ENCODE measurements at places on chromosomes 1 and 21.
A peak's percentile ranks its signal among the peaks of the same experiment; 100 is the strongest.

GRCh38 chr1:234598974-234599616 is 10.9 kb downstream of the IRF2BP2 start:
- peak; percentile 59 for DNase-seq

DNA sequence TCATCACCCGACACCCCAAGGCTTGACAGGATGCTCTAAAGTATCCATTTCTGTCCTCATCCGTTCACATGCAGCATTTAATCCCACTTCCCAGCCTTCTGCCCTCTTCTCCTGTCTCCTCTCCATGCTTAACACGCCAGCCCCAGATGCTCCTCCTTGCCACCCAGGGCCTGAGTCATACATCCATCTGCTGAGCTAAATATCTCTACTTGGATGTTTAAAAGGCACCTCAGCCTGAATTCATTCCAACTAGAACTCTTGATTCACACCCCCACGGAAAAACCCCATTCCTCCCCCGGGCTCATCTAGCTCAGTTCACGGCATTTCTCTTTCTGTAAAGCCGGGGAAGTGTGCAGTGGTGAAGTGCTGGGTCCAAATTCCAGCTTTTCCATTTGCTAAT is 27.7 kb downstream of the TEX35 start:
- no peak for DNase-seq

GRCh38 chr1:167776616-167777268 is 55.0 kb downstream of the MPZL1 start:
- no peak for DNase-seq

DNA sequence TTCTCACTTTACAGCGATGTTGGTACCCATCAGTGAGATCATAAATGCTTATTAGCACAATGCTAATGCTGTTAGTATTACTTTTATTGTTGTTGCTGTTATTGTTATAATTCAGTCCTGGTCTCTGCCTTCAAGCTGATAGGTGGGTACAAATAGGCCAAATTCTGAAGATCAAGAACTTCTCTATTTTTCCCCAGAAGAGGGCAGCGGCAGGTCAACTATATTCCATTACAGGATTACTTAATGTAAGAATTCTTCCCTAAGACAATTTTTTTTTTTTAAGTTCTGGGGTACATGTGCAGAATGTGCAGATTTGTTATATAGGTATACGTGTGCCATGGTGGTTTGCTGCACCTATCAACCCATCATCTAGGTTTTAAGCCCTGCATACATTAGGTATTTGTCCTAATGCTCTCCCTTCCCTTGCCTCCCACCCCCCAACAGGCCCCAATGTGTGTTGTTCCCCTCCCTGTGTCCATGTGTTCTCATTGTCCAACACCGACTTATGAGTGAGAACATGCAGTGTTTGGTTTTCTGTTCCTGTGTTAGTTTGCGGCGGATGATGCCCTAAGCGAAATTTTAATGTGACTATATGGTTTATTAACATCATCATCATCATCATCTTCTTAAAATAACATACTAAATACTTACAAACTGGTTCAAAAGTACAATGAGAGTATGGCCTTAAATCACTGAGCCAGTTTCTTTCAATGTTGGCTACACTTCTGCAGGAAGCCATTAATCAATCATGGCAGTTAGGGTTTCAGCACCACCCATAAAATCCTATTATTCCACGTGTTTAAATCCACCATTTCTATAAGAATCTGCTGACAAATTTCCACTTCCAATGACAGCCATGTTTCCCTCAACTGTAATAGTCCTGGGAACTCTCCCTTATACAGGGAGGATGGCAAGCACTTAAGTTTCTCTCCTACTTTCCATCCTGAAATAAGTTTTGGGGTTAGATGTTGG is 19.2 kb downstream of the SLC19A2 start:
- DNase-seq, result peak; percentile 40

- DNase-seq, result no peak
These were observed 127.7 kb downstream of the S1PR1 start for GRCh38 chr1:101364370-101365120.

GRCh38 chr1:9024837-9025236 is 1.4 kb downstream of the SLC2A7 start:
- no peak for DNase-seq

- DNase-seq, result no peak
These were observed 463.2 kb upstream of the RUNX1 start for GRCh38 chr21:35512346-35512745.

DNA sequence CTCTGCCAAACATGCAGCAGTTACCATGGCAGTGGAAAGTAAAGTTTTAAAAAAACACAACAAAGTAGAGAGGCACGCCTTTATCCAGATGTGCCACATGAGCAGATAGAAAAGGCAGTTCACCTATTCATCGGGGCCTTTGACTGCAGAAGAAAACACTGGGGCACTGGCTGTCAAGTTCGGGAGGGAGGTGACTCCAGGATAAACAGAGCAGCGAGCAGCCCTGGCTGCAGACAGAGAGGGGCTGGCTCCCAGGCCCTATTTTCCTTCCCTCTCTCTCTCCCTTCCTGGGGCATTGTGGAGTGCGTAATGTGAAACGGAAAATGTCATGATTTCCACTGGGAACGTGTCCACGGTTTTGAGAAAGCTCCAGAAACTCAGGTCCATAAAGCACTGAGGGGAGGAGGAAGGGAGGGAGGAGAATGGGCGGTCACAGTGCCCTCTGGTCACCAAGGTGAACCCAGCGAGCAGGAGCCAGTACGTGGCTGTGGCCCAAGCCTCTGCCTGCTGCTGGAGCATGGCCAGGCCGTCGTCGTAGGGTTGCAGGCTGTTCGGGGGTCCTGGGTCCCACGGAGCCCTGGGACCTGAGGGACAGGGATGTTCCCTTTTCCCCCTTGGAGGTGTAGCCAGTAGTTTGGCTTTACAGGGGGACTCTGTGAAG is 114.7 kb upstream of the IRF2BP2 start:
- no peak for DNase-seq

GRCh38 chr21:17542371-17543011 is 29.6 kb downstream of the CXADR start:
- DNase-seq, result peak; percentile 50

DNA sequence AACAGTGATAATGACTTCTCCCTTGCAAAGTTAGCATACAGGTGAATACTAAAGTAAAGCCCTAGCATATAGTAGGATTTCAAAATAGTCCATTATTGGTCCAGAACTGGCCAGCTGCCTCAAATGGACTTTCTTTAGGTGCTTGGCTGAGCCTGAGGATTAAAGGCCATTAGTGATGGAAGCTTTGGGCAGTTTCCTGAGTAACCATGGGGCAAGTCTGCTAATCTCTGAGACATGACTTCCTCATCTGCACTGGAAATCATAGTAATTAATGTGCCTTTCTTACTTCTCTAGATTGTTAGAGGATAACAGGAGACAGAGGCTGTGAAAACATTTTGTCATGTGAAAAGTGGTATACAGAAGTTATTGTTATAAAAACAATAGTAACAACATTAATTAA is 156.5 kb upstream of the UBE2U start:
- DNase-seq, result no peak

DNA sequence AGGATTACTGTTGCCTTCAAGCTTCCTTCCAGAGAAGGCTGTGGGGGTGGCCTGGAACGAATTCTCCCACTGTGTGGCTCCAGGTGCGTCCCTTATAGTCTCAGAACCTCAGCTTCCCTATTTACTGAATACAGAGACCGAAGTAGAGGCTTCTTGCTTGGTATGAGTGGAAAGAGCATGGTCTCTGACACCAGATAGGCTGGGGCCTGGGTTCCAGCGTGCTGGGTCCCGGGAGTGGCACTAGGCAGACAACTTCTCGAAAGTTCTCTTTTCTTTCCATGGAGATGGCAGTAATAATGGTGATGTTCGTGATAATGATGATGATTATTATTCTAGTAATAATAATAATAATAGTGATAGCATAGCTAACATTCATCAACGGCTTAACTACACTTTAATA is 161.7 kb downstream of the PTPRU start:
- DNase-seq, result no peak

- peak; percentile 70 for DNase-seq
These were observed 10.9 kb downstream of the PEAR1 start for GRCh38 chr1:156904187-156904959.

- DNase-seq, result no peak
These were observed 51.0 kb downstream of the SGIP1 start for GRCh38 chr1:66585002-66585401.

DNA sequence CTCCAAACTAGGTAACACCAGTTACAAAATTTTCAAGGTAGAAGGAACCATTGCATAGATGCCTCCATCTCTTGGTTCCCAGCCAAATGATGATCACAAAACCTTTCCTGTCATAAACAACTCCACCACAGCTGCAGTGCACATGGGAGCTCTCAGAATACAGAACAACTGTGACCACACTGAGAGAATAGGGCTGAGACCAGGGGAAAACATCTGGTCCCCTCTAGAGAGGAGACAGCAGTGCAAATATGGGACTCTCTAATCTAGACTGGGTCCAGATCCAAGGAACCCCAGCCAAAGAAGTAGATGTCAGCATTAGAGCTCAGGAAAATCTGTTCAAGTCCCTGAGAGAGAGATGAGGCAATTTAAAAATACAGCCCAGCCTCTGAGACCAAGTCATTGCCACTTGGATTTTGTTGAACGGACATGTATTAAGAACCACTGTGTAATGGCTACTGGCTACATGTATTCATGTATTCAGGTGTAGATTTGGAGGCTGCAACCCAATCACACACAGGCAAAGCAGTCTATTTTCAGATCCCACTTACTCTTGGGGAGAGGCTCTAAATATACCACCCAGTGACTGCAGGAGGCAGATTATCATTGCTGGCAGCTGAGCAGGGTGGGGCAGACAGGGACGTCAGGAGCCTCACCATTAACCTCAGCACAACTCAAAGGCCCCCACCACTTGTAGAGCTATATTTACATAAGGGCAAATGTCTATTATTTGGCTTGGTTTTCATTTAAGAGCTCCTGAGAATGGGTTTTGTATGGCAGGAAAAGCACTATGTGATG is 7.6 kb upstream of the RXRG start:
- DNase-seq, result no peak

DNA sequence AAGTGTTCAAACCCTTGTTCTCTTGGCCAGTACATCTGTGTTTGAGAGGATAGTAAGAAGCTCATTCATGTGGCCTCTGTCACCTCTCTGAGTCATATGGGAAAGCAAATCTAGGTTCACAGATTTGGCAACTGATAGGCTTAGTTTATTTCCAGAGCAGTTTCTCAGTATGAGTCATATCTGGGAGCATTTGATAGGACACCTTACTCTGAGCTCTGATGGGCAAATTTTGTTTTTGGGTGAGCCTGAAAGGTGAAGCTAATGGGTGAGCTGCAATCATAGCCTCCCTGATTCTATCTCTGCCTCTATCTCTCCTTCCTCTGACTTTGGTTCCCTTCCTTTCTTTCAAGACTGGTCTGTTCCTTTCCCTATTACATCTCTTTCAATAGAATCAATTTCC is 134.4 kb downstream of the S1PR1 start:
- DNase-seq, result no peak

- no peak for DNase-seq
These were observed 120.8 kb downstream of the GREM2 start for GRCh38 chr1:240491156-240491555.

DNA sequence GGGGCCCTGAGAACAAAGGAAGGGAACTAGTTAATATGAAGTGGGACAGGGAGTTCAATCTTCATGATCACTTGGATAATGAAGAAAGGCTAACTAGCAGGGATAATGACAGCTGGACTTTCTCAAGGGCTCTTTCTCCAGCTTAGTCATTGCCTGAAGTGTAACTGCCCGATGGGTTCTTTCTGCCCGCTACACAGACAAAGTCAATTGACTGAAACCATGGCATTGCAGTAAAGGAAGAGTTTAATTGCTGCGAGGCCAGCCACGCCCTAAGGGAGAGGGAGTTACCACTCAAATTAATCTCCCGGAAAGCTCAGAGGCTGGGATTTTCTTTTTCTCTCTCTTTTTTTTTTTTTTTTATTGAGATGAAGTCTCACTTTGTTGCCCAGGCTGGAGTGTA is 16.6 kb upstream of the SLC2A5 start:
- peak; percentile 88 for DNase-seq

DNA sequence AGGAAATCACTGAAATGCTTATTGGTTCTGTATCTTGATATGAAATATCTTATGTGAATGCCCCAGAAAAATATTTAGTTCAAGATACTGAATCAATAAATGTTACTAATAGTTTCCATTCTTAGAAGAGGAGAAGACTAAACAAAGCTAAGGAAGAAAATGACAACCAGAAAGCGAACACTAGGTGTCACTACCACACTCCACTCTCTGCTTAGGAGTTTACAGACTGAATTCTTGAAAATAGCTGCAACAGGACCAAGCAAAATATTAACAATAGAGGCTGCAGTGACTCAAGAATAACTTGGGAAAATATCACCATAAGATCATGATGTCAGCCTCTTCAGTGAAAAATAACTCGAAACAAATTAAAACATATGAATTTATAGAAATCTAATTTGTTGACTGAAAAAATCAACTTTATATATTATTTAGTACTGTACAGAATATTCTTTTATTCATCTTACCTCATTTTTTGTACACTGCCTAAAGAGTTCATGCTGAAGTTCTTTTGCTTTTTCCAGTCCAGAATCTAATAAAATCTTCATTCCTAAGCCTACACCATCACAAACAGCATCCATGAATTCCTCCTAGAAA is 61.6 kb downstream of the KIF14 start:
- peak; percentile 45 for DNase-seq

GRCh38 chr1:75908717-75909152 is 23.5 kb downstream of the ASB17 start:
- peak; percentile 67 for DNase-seq

DNA sequence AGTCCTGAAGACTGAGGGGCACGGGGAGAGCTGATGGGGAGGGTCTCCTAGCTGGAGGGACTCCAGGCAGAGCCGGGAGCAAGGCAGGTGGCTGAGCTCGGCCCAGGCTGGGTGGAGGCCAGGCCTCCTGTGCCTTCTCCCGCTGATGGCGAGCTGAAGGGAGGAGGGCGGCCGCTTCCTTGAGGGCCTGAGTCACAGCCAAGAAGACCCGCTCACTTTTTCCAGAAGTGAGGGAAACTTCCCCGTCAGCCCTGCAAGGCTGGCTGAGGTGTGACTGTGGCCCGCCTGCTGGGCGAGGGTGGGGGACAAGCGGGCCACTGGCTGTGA is 1.7 kb upstream of the VWA1 start:
- peak; percentile 72 for DNase-seq

- DNase-seq, result no peak
These were observed 9.7 kb upstream of the NPPB start for GRCh38 chr1:11868331-11868980.

- no peak for DNase-seq
These were observed 41.4 kb downstream of the TMCO4 start for GRCh38 chr1:19758227-19758830.

DNA sequence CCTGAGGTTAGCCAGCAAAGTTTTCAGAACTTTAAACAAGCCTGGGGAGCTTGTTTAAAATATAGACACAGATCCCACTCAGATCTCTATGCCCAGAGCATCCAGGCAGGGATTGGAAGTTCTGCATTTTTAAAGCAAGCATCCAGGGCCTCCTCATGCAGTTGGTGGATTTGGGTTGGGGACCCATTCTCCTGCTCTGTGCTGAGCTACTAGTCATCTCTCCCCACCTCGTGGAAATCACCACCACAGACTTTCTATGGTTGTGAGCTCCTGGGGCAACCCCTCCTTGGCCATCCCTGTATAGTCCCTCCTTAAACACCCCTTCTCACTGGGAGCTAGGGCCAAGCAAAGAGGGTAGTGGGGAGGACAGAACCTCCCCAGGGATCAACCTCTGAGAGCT is 73.5 kb upstream of the CASZ1 start:
- DNase-seq, result no peak
